ENCODE measurements at places on chromosomes 3 and 15.

- no peak for DNase-seq
Measured at GRCh38 chr3:109803274-109803673, 465.9 kb upstream of the DPPA4 start.

GRCh38 chr3:30443756-30444673 is 162.4 kb upstream of the TGFBR2 start:
- DNase-seq = no peak

- DNase-seq = no peak
Measured at GRCh38 chr15:84750583-84751092, 2.2 kb downstream of the ZNF592 start.

DNA sequence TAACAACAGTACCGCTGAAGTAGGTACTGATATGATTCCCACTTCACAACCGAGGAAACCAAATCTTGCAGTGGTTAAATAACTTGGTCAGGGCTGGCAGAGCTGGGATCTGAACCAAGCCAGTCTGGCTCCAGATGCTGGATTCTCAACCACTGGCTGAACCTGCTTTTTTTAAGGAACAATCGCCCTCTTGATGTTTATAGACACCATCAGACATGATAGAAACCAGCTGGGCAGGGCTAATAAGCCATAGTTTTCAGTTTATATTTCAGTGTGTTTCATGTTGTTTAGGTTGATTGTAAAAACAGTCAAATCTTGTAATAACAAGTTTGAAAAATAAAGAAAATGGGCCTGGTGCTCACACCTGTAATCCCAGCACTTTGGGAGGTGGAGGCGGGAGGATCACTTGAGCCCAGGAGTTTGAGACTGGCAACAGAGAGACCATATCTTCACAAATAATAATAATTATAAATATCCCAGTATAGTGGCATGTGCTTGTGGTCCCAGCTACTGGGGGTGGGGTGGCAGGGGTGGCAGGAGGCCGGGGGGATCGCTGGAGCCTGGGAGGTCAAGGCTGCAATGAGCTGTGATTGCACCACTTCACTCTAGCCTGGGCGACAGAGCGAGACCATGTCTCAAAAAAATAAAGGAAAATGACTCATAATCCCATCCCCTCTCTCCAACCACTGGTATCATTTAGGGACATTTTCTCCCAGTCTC is 36.7 kb downstream of the XYLB start:
- DNase-seq = no peak

- no peak for DNase-seq
Measured at GRCh38 chr15:29857221-29857789, 35.0 kb upstream of the TJP1 start.

DNA sequence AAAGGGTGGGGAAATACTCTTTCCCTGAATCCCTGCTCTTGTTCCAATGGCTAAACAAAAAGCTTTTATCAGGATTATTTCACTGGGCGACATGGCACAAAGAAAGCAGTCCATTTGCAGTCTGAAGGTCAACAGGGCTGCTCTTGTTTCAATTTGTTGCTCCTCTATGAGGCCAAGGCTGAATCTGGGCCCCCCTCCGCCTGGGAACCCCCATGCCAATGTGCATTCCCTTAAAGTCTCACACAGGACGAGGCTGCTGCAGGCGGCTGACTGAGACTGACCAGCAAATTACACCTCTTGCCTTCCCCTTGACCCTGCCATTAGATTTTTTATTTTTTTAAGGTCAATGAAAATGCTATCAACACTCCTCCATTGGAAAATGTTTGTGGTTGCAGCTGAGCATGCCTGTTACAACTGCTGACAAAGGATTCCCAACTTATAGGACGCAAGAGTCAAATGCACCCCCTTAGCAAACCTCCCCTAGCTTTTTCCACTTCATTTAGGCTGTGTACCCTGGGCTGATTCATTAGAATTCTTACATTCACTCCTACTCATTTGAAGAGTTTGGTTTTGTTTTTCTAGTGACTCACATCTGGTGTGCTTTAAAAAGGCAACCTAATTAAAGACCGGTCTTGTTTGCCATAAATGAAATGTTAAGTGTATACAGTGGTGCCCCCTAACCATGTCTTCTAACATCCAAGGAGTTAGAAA is 60.8 kb upstream of the ARHGEF3 start:
- no peak for DNase-seq

DNA sequence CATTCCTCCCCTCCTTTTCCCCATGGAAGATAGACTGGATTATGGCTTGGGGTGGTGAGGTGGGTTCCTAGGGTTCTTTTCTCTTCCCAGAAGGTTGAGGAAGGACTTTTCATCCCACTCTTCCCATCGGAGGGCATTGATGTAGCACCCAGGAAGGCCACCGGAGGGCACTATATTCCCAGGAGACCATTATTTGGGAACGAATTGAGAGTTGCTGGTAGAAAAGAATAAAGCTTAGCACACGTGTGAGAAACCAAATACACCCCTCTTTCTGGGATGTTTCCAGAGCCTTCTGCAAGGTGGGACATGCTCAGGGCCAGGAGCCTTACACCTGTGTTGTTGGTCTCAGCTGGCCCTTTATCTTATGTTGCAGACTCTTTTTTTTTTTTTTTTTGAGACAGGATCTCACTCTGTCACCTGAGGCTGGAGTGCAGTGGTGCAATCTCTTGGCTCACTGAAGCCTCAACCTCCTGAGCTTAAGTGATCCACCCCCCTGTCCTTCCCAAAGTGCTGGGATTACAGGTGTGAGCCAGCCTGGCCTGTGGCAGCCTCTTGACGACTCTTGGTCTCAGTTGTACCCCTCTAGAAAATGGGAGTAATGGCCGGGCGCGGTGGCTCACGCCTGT is 6.3 kb upstream of the CDC25A start:
- no peak for DNase-seq

- DNase-seq = no peak
Measured at GRCh38 chr3:197446700-197447056, 109.1 kb downstream of the BDH1 start.

- DNase-seq = no peak
Measured at GRCh38 chr3:97504463-97504862, 260.1 kb upstream of the ARL6 start.

DNA sequence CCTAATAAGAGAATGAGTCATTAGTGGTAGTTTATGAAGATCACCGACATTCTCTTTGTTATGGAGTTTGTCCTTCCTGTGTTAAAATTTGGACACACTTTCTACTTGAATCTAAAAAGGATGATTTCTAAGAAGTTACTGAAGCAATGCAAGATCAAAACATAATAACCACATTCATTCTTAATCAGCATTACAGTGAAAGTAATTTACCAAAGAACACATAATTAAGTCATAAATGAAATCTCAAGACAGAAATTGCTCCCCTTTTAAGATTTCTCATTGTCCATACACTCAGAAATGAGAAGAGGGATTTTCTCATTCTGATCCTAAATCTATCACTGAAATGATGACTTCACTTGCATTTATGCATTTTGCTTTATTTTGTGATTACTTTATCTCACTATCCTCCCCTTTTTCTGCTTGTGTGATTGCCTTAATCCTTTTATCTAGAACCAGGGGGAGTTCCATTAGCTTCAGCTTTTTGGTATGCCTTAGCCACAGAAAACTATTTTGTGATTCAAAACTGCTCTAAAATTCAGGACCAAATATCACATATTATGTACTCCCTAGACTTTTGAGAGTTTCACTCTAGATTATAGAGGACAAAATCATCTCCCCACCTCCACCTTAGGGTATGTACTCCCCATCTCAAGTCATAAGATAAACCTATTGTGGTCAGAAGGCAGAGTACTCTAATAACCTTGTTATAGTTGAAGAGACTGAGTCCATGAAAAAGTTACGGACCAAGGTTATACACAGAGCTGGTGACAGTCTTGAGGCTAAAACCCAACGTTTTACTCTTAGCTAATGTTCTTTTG is 817.6 kb upstream of the CFAP20DC start:
- no peak for DNase-seq

GRCh38 chr3:27767000-27767399 is 44.9 kb upstream of the EOMES start:
- no peak for DNase-seq

DNA sequence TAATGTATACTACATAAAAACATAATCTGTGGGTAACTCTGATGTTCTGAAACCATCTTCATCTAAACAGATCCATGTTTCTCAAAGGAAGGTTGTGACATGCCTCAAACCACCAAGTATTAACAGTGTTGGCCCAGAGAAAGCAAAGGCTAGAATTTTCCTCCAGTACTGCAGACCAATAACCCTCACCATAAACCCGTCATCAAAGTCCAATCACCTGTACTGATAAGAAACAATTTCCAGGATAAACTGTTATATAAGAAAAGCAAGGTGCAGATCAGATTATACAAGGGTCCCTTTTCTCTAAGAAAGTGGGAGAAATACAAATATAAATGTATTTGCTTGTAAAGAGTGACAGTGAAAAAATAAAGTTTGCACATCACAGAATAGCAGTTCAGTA is 32.3 kb downstream of the TBC1D2B start:
- DNase-seq = no peak

GRCh38 chr3:37210230-37210629 is 35.8 kb upstream of the LRRFIP2 start:
- DNase-seq = no peak

- no peak for DNase-seq
Measured at GRCh38 chr3:73327052-73327451, 265.6 kb downstream of the EBLN2 start.

- DNase-seq = no peak
Measured at GRCh38 chr3:43365601-43366305, 79.4 kb downstream of the SNRK start.

- DNase-seq = no peak
Measured at GRCh38 chr3:159839561-159840379, 148.9 kb upstream of the IL12A start.

DNA sequence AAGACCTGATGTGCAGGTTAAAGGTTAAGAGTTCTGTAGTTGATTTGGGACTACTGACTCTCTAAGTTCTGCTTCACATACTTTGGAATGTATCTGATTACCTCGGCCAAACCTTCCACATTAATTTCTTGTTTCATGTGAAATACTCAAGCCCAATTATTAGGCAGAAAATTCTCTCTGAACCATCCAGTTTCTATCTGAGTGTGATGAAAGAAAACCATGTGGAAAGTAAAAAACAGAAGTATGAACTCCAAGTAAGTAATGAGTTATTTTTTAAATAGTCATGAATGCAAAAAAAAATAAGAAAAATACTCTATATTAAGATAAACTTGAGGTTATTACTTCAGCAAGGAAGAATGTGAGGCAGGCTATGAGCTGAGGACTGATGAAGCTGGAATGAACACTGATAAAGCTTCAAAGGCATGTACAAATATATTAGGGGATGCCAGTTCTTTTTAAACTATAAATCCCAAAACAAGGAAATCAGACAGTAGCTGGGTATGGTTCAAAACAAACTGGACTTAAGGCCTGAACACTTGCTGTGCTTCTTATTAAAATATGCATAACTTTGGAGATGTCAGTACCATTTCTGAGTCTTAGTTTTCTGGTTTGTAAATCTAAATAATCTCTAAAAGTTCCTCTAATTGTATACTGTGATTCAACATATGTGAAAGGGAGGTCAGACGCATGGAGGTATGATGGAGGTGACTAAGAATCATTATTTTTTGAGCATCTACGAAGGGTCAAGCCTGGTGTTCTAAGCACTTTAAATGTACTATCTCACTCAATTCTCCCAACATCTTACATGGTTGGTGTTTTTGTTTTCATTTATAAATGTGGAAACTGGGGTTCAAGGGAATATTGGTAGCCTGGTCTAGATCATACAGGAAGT is 59.6 kb downstream of the COL6A6 start:
- DNase-seq = no peak

DNA sequence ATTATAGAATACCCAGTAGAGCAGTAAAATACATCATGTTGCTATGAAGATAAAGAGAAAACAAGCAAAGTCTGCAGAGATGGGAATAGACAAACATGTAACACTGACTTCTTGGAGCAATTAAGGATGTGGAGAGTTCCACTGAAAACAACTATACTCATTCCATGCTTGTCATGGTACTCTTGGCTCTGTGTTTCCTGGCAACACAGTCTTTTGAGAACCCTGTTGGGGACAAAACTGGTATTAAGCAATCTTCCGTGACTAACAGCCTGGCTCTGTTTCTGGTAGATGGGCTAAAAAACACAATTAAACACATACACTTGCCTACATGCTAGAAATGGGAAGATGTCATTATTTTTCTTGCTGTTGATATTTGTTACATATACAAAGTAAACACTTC is 1212.3 kb upstream of the GBE1 start:
- no peak for DNase-seq

DNA sequence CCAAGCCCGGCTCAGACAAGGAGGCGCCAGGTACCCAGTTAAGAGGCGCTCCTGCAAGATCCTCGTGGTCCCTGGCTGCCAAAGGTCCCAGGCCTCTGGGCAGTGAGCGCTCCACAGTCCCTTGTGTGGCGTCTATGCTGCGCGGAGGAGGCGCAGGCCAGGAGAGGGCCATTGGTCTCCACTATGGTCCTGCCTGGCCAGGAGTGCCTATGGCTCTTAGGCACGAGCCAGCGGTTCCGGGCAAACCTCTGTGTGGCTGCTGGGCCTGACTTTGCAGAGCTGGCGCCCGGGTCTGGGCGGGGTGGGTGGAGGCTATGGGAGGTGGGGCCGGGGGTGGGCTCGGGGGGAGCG is 660 bp upstream of the ADAMTSL3 start:
- DNase-seq = no peak

GRCh38 chr15:39156646-39157250 is 424.1 kb upstream of the THBS1 start:
- no peak for DNase-seq

DNA sequence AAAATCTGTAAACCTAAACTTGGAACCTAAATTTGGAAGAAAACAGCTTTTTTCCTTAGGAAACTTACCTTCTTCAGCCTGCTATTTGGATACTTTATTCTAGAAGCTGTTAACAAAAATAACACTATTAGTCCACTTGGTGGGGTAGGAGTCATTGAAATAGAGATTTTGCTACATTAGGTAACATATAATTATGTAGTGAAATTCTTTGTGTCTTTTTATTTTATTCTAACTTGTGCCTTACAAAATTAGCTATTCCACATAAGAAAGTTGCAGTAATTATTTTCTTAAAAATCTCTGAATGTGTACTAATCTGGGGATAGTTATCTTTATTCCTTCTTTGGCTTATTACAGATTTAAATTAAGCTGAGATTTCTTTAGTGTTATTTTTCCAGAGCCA is 360.4 kb upstream of the ROBO2 start:
- no peak for DNase-seq

DNA sequence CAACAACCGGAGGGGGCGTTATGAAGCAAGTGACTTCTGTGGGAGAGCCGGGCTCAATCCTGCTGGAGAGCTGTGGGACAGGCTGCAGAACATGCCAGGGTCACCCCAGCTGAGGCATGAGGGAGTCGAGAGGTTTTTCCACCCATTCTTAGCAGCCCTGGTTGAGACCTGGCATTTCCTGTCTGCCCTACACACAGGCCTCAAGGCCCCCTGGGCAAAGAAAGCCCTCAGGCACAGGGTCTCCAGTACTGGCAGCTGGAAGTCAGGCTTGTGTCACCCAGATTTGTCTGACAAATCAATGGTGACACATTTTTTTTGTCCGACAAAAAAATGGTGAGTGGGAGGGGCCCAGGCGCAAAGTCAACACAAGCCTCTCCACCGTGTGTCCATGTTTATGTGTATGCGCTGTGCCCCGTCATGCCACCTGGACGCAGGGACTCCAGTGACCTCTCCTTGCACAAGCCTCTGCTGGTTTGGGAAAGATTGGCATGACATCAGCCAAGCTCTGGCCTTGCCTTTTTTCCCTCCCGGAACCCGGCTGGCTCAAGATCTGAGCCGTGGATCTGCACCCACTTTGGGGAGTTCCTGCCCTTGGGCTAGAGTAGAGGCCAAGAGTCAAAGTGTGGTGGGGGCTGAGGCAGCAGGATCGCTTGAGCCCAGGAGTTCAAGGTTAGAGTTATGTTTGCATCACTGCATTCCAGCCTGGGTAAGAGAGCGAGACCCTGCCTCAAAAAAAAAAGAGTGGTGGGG is 20.8 kb upstream of the ALAS1 start:
- no peak for DNase-seq

- no peak for DNase-seq
Measured at GRCh38 chr3:114005481-114005880, 50.8 kb downstream of the CCDC191 start.

Data from stimulated activated CD8-positive, alpha-beta memory T cell treated with anti-CD3 and anti-CD28 coated beads, Interleukin-2, amount 100 ng/mL, for 1 hour (primary cell).